Lower leg skin (tissue), 4 donors: ENCODE measurements at places on chromosomes 13 and 19. TPM values are rescaled to one million over a fixed set of nuclear protein-coding genes. Genes with fewer than 3 reads are reported as not detected.
A peak's percentile ranks its signal among the peaks of the same experiment; 100 is the strongest.

KIR2DL4 gene
- total RNA-seq, result not detected

DNA sequence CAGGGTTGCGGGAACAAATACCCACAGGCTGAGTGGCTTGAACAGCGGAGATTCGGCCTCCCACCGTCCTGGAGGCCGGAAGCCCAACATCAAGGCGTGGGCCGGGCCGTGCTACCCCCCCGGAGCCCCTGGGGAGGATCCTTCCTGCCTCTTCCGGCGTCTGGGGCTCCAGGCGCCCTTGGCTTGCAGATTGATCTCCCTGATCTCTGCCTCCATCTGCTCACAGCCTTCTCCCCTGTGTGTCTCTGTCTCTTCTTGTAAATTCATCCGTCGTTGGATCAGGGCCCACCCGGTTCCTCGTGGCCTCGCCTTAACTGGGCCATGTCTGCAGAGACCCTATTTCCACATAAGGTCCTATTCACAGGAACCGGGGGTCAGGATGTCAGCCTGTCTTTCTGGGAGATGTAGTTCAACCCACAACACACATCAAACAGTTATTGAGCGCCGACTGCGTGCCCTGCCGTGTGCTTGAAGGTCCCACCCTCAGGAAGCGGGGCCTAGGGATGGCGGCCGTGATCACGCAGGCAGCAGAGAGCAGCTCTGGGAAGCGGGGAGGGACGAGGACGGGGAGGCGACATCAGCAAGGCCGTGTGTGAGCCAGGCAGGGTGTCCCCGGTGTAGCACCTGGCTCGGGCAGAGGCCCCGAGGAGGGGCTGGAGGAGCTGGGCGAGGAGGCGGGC is 21.3 kb downstream of the HCN2 start:
- no peak for DNase-seq

GRCh38 chr13:86757236-86757978 is 913.8 kb upstream of the SLITRK5 start:
- no peak for DNase-seq

DNA sequence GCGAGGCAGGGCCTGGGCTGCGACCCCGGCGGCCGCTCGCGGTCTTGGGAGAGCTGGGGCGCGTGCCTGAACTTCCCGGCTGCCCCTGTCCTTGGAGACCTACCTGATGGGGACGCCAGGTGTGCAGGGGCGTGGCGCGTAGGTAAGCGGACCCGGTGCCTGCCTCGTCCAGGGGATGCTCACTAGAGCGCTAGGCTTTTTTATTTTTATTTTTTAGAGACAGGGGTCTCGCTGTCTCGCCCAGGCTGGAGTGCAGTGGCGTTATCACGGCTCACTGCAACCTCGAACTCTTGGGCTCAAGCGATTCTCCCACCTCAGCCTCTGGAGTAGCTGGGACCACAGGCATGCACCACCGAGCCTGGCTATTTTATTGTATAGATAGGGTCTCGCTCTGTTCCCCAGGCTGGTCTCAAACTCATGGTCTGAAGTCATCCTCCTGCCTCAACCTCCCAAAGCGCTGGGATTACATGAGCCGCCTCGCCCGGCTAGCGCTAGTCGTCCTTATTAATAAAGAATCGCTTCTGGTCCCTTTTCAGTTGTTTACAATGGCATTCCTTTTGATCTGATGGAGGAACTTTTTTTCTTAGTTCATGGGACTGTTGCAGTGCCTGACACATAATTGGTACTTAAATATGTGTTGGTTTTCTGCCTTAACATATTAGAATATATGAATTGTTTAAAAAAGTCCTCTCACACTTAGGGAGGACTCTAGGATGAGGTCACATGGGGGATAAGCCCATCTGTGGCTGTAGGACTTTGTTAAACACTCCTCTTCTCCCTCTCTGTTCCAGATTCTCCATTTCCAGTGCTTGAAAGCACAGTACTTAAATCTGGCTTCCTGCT is 812 bp downstream of the DPY19L3 start:
- peak; percentile 43 for DNase-seq

DNA sequence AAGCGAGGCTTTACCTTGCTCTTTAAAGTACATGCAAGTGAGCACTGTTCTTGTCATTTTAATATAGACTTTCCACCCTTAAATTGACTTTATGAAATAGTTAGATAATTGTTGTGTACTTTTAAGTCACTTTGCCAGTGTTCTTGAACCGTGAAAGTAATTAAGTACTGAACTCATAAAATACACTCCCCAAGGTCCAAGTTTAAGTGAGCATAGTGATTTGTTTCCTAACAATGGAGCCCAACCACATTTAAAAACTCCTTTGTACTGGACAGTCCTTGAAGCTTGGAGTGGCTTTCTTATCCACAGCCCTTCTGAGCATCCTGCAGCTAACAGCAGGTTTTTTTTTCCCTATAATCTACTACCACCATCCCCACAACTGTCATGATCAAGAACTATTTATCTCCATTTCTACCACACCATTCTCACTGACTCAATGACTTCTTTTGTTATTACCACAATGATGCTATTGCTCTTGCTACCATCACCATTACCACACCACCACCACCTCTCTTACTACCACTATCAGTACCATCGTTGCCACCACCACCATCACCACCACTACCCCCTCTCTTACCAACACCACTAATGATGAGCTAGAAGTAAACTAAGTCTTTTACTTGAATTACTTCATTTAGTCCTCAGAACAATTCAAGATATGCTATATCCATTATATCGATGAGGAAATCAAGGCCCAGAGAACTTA is 452.6 kb downstream of the DIAPH3 start:
- no peak for DNase-seq

- peak; percentile 94 for DNase-seq
Measured at GRCh38 chr19:52942386-52943133, 19.3 kb upstream of the ZNF888 start.

GRCh38 chr13:20993661-20994440 is 67.5 kb downstream of the LATS2 start:
- peak; percentile 73 for DNase-seq

PDX1 gene
- not detected for total RNA-seq

DNA sequence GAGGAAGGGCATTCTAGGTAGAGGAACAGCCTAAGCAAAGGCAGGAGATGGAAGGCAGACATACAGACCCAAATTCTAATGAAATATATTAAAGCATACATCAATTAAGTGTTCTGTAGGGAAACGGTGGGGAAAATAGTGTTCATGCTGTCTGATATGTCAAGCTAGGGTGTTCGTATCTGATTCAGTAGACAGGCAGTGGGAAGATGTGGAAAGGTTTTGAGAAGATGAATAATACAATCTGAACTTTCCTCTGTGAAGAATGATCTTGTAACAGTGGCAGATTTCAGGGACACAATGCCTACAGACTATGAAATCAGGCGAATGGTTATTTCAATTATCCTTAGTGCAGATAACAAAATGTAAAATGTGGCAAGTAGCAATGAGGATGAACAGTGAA is 594.2 kb downstream of the KCTD12 start:
- DNase-seq, result no peak

GRCh38 chr13:36382030-36382429 is 35.8 kb upstream of the SPART start:
- DNase-seq, result no peak

GRCh38 chr19:39197808-39198207 is 1.0 kb downstream of the NCCRP1 start:
- DNase-seq, result no peak

ZNF667 gene
- 3.3 TPM for total RNA-seq

SLC8A2 gene
- not detected for total RNA-seq

CNFN gene
- total RNA-seq, result 359 TPM

DNA sequence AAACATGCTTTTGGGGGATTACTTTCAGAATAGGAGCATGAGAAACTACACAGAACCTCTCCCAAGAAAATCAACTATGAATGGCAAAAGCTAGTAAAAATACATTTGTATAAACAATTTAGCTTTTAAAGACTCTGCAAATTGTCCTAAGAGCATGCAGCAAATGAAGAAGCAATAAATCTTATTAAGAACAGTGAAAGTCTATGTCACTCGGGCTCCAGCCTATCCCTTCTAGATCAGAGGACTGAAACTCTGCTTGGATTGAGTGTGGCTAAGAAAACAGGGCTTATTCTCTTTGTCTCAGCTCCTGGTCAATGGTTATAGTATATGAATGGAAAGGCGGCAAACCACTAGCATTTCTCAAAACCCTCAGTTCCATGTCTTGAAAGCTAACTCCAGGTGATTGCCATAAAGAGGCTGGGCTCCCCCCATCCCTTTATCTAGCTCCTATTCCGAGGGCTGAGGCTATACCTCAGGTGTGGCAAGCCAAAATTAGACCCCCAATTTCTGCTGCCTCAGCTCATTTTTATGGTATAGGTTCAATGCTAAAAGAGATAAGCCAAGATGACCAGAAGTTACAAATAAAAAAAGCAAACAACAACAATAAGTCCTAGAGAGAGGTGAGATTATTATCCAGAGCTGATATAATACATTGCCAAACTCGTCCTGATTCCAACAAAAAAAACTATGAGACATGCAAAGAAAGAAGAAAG is 953.2 kb downstream of the SLITRK6 start:
- no peak for DNase-seq

KLK13 gene
- 39.1 TPM for total RNA-seq

GRCh38 chr19:38224014-38224862 is at the start of gene DPF1:
Gene DPF1 (minus strand): TSS chr19:38224222. CDS start chr19:38224142, 80 bp downstream.
- no peak for DNase-seq

DNA sequence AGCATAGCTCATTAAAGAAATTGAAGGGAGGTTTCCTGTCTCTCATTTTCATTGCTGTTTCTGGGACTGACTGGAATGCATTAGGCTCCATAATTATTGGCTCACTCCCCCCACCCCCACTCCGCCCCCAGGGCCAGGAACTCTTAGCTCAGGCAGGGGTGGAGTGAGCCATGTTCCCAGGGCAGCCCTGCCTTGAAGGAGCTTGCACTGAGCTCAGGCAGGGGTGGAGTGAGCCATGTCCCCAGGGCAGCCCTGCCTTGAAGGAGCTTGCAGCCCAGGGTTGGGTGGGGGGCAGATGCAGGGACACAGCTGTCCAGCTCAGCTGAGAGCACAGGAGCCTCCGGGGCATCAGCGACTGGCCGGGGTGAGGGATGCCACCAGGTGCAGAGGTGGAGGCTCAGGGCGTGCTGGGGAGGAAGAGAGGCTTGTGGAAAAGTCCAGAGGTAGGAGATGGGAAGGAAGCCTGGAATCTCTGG is 39.1 kb upstream of the TFDP1 start:
- DNase-seq, result no peak

DNA sequence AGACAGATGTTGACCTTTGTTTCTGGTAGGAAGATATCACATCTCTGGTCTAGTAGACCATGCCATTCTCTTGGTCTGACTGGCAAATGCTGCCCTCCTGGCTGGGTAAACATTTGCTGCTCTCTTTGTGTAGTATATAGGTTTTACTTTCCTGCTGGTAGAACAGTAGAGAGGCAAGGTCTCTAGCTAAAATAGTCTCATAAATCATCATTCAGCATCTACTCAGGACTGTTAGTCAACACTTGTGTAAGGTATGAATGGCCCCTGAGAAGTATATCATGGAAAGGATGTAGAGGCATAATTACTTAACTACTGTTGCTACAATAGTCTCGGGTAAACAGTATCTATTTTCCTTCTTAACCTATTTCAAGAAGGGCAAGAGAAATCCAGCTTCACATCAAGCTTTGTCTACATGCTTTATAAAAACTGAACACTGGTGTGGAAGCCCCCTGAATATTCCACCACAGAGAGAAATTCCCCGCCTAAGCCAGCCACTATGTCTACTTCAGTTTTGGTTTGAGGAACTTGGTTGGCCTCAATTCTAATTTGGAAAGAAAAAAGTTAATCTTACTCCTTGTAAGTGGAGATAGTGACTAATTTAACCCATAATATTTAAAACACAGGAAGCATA is 18.4 kb upstream of the MYCBP2 start:
- DNase-seq, result no peak
